ENCODE measurements at places on chromosomes 6 and 20.

GRCh38 chr20:43534791-43535350 lies 24.0 kb upstream of the SGK2 start:
- no peak for DNase-seq

GRCh38 chr6:82040405-82041221 lies 206.9 kb downstream of the IBTK start:
- DNase-seq, result no peak

- no peak for DNase-seq
Measured at GRCh38 chr6:46012834-46013233, 2.8 kb downstream of the CLIC5 start.

DNA sequence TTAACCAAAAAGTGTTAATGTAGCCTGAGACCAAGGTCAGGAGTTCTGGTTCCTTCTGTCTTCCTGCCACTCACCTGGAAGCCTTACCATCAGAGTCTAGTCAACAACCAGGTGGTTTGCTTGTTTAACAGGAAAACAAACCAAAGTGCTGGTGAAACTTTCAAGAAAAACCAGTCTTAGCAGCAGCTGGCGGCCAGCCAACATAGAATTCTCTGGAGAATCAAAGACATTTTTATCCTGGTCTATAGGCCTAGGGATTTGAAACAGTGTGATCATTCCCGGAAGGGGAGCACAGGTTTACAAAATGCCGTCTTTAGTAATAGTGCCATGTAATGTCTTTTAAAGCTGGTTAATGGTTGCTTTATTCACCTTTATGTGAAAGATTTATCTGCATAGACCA lies 146.6 kb upstream of the AKIRIN2 start:
- no peak for DNase-seq

DNA sequence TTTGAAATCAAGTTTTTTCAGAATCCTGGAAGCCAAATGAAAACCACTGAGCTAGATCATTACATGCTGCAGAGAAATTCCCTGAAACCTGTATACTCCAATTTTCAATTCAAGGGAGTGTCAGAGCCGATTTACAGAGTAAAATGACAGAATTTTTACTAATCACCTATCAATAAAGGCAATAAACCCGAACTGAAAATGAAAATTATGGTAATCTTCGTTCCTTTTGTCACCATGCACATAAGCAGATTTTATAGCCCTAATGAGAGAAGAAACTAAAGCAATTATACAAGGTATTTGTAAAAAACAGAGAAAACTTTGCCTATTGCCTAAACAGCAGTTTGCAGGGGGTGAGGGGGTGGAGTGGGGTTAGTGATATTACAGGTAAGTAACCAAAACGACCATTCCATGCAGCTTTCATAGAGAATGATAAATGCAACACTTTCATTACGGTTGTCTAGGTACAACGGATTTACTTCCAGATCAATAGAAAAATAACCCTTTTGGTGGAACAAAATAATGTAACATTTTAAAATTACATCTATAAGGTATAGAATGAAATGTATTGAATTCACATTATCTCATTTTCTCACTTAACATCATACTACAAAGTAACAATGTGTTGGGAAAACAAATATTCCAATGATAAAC lies 115.2 kb upstream of the BEND6 start:
- no peak for DNase-seq

GRCh38 chr6:168274037-168274952 lies 45.3 kb downstream of the DACT2 start:
- DNase-seq, result no peak

GRCh38 chr6:26554697-26555504 lies 16.7 kb downstream of the HMGN4 start:
- DNase-seq, result no peak

GRCh38 chr6:136225496-136225895 lies 24.6 kb downstream of the MTFR2 start:
- DNase-seq, result no peak

- DNase-seq, result no peak
Measured at GRCh38 chr6:83921315-83921714, 61.8 kb downstream of the CYB5R4 start.

DNA sequence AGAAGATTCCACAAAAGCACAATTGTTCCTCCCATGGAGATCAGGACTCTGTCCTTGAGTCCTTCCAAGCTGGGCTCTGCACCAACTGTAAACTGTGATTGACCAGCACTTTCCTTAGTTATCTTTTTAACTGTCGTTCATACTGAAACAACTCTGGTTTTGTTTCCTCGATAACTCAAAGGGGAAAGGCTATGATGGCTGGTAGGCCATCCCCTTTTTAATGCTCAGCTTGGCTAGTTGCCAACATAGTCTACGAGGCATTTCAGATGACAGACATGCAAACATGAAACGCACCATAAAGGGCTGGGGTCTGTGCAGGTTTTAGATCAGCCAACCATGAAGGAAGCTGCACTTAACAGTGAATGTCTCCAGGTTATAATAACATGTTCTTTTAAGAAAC lies 497.1 kb upstream of the ARID1B start:
- DNase-seq, result no peak

- DNase-seq, result no peak
Measured at GRCh38 chr20:20549267-20549612, 163.2 kb downstream of the RALGAPA2 start.

- no peak for DNase-seq
Measured at GRCh38 chr20:50919567-50919966, 11.7 kb downstream of the ADNP start.

DNA sequence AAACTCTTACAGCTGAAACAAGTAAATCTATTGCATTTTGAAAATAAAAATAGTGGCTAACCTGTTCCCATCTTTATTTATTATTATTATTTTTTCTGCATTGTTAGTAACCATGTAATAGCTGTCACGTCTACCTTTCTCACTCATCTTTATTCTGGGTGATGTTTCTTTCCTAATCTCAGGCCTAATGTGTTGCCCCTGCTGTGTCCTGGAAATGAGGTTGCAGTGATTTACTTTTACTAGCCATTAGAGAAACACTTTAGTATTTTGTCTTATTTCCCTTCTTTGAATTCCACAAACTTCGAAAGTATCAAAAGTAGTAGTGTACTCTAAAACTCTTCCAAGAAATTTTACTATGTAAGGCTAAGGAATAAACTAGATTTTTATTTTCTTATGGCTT lies 546.9 kb downstream of the GRIK2 start:
- no peak for DNase-seq

DNA sequence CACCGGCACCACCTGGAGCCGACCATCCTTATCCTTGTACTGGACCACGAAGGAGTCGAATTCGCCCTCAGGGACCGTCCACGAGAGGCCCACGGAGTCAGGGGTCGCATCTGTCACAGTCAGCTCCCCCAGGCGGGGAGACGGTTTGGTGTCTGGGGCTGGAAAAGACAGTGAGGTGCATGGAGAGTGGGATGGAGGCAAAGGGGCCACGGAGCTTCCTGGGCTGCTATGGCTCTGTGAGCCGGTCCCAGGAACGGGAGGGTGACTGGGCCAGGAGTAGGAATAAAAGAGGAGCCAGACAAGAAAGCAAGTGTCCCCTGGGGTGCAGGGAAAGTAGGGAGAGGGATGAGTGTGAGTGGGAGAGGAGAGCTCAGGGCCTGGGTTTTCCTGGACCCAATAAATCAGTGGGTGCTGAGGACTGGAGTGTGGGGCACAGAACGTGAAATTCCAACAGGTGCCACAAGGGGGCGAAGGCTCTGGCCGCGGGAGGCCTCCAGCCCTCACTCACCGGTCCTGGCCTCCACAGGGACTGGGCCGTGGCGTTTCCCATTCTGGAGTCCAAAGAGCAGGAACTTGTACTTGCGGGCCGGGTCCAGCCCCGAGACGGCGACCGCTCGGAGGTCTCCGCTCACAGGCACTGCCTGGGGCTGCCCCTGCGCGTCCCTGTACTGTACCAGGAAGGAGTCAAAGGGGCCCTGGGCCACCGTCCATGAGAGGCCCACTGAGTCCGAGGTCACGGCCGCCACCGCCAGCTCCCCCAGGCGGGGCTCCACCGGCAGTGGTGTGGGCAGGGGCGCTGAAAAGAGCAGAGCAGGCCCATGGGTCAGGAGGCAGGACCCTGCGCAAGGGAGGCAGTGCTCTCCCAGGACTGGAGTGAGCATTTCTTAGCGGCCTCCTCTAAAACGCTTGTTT lies 9.9 kb downstream of the CYP21A2 start:
- DNase-seq, result peak; percentile 50

- DNase-seq, result no peak
Measured at GRCh38 chr6:149045404-149045803, 272.1 kb upstream of the TAB2 start.

- DNase-seq, result no peak
Measured at GRCh38 chr6:167571550-167571949, 246.7 kb downstream of the TTLL2 start.

DNA sequence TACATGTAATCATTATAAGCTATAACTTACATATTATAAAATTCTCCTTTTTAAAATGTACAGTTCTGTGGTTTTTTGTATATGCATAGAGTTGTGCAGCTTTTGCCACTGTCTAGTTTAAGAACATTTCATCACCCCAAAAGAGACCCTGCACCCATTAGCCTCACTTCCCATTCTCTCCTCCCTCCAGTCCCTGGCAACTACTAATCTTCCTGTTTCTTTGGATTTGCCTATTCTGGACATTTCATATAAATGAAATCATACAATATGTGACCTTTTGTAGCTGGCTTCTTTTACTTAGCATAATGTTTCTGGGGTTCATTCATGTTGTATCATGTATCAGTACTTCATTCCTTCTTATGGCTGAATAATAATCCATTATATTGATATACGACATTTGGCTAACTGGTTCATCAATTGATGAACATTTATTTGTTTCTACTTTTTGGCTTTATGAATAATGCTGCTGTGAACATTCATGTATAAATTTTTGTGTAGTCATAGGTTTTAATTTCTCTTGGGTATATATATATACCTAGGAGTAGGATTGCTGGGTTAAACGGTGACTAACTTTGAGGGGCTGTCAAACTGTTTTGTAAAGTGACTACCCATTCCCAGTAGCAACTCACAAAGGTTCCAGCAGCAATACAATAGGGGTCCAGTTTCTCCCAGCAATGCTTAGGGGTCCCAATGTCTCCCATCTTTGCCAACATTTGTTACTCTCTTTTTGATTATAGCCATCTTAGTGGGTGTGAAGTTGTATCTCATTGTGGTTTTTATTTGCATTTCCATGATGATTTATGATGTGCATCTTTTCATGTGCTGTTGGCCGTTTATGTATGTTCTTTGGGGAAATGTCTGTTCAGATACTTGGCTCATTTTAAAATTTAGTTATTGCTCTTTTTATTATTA lies 10.7 kb downstream of the PTPRA start:
- DNase-seq, result no peak

DNA sequence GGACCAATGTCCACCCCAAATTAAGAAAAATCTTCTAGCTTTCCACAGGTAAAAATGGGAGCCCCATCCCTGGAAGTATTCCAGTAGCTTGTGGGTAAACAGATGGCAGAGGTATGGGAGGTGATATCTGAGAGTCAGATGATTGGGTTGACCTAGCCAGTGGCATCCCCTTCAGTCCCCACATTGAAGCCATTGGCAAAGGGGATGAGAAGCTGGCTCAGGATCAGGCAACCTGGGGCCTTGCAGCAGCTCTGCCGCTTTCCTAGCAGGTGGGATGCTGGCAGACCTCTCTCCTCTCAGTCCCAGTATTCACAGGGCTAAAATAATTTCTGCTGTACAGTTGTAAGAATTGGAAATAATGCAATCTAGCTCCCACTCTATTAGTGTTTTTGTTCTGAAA lies 108.9 kb upstream of the KCNG1 start:
- DNase-seq, result no peak

DNA sequence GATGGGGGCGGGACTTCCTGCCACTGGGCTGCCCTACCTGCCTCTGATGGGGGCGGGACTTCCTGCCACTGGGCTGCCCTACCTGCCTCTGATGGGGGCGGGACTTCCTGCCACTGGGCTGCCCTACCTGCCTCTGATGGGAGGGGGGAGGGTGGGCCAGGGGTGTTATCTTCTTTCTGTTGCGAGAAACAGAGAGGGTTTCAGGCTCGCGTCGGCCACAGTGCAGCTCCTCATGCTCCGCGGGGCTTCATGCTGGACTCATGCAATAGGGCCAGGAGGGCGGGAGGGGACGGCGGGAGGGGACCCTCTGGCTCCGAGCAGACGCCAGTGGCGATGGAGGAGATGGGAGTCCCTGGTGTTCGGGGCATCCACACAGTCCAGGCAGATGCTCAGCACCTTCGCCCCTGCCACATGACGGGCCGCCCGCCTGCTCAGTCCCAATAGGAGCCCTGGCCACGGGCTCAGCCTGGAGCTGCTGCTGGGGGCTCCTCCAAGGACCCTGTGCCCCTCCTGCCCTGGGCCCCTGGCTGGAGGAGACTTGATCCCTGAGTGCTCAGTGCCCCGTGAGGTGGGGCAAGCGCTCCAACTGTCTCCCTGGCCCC lies 48.8 kb upstream of the CHRNA4 start:
- DNase-seq, result no peak

- DNase-seq, result no peak
Measured at GRCh38 chr20:33490934-33491656, 1.2 kb downstream of the CBFA2T2 start.

GRCh38 chr6:41200901-41201763 lies at the start of gene TREML2:
Gene TREML2 (minus strand): TSS chr6:41201149. CDS start chr6:41201008, 141 bp downstream.
- DNase-seq, result no peak

DNA sequence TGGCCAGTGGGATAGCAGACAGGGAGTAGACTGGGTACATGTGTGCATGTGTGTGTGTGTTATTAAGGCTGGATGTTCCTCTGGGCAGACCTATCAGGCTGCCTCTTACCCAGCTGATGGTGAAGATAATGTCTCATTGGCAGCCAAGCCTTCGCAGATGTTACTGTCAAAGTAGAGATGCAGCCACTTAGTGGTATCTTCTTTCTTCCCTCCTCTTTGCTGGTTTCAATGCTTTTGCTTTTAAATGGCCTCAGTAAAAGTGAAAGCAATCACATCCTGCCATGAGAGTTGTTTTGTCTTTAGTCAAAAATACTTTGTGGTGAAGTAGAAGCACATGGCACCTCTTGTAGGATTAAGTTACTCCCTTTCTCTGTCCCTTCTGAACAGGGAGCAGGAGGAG lies 57.5 kb downstream of the SNRNP48 start:
- DNase-seq, result no peak

DNA sequence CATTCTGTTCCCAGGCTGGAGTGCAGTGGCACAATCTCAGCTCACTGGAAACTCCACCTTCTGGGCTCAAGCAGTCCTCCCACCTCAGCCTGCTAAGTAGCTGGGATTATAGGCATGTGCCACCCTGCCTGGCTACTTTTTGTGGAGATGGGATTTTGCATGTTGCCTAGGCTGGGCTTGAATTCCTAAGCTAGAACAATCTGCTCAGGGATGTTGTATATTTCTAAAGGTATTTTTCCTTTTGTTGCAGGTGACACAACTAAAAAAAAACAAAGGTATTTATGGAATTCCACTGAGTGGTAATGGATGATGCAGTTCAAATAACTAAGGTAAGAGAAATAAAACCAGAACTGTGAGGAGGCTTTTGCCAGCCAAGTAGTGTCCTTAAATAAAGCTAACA lies 49.7 kb downstream of the PTPRA start:
- no peak for DNase-seq
